HCT116 (cell line): ENCODE measurements at places on chromosomes 12 and 14.

GRCh38 chr14:97328743-97329142 is 531.6 kb downstream of the VRK1 start:
- DNase-seq: no peak

DNA sequence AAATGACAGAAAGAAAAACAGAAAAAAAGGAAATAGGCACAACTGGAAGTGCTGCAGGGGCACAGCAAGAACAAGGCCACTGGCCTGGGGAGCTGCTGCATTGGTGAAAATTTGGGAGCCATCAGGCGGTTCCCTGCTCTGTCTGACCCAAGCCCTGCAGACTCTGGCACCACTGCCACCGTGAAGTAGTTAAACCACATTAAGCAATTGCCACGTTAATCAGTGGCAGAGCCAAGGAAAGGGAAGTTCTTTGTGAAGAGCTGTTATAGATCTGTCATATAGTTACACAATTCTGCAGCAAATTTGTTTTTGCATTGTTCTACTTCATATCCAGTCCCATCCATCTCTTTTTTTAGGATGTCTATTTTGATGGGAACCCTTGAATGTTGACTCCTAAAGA is 915.3 kb downstream of the FSCB start:
- no peak for DNase-seq

DNA sequence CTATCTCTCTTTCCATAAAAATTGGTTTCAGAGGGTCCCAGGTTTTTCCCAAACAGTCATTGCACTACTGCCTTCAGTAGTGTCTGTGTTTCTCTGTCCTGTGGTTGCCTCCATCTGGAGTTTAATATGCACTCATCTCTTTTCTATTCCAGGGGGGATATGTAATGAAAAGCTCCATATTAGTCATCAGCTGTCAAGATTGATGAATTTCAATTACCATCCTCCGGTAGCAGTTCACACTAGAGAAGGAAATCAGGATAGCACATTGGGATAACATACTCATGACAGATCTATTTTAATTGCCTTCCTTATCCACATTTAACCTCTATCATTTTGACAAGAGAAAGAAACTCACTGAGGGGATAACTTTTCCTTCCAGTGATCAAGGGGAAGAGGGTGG is 589.0 kb upstream of the SEL1L start:
- no peak for DNase-seq

DNA sequence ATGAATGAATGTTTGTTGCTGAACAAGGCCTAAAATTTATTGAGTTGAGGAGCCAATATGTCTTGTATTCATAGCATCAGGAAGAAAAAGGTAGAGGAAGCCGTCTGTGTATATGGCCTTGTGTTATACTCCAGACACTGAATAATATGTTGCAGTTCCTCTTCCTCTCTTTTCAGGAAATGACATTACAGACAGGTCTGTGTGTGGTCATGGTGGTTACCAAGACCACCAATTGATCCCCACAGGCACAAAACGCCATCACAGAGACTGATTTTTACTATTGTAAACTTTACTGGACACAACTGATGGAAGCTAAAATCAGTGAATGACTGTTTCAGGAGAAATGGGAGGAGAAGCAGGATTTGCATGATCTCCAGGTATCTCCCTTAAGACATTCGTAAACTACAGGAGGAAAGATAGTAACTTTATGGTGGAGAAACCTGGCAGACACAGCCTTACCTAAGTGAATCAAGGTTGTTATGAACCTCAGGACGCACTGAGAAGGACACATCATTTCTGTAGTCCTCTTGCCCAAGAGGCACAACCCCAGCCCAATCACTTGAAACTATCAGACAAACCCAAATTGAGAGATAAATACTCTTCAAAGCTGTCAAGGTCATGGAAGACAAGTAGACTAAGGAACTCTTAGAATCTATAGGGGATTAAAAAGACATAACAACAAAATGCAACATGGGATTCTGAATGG is 334.1 kb upstream of the RGS6 start:
- DNase-seq: no peak

DNA sequence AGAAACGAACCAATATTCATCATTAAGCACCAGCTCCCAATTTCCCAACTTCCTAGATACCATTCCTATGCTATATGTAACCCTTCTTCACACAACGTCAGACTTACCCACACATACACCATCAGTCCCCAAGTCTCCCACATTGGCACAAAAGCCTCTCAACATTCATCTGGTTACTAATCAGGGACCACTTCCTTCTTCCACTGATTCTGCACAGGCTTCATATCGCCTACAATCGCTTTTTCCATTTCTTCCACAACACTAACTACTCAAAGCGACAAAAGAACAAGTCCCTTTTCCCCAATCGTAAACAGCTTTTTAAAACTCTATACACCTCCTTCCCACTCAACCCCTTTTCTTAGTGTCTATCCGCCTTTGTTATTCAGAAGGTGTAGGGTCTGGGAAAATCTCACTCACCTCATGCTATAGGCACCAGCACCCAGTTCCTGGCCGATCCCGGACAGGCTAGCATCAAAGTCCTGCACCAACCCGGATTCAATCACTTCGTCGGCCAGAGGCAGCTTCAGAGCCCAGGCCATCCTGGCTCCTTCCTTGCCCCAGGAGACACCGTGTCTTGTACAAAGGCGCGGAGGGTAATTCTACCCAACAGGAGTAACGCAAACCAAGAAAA is 936 bp downstream of the TFCP2 start:
- DNase-seq: no peak

DNA sequence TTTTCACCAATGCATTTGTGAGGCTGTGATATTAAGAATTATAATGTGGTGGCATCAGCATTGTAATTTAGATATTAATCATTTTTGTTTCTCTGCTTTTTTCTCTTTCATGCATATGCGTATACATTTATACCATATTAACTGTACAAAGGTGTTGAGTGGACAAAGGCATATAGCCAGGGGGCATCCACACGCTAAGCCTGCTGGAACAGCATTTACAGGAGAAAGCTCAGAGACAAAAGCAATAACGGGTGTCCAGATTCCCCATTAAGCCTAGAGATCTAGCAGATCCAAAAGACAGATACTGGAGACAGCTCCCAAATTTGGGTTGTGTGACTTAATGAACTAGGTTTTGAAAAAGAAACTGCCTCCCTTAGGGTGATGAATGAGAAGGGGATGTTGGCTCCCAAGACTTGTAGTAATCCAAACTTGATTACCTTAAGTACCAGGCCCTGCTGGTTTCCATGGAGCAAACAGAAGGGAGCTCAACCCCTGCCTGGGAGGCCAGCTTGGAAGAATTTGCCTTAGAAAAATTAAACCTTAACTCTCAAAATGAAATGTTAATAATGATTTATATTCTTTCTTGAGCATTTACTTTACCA is 181.9 kb downstream of the SLC6A15 start:
- DNase-seq: no peak

- DNase-seq: no peak
These were observed 13.0 kb upstream of the CDK2AP1 start for GRCh38 chr12:123284669-123285068.

DNA sequence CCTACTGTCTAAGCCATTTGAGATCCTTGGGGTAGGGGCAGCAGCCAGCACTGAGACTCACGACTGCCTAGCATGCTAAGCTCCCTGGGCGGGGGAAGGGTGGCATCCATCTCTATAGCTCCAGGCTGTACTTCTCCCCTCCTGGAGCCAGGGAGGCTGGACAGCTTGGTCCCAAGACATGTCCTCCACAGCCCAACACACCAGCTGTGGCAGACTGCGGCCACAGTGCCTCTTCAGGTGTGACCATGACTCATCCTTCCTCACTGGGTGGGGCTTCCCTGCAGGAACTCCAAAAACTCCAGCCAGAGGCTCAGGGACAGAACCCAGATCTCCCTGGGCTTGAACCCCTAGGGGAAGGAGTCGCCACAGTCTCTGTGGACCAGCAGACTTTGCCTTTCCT is 193.9 kb downstream of the GPHN start:
- DNase-seq: no peak

DNA sequence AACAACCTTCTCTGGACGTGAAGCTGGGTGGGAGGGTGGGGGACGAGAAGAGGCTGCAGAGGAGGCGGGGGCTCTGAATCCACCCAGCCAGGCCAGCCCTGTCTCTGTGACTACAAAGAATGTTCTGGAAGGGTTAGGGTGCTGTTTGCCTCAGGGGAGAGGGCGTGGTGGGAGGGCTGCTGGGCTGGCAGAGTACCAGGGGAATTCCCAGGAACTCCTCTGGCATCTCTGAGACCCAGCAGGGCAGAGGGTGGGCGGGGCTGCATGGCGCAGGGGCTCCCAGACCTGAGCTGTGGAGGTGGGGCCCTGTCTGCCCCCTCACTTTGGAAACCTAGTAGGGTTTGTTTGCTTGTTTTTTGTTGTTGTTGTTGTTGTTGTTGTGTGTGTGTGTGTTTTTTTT is 45.5 kb upstream of the FZD10 start:
- DNase-seq: no peak

- DNase-seq: no peak
These were observed 11.7 kb downstream of the HDAC7 start for GRCh38 chr12:47808050-47808449.

DNA sequence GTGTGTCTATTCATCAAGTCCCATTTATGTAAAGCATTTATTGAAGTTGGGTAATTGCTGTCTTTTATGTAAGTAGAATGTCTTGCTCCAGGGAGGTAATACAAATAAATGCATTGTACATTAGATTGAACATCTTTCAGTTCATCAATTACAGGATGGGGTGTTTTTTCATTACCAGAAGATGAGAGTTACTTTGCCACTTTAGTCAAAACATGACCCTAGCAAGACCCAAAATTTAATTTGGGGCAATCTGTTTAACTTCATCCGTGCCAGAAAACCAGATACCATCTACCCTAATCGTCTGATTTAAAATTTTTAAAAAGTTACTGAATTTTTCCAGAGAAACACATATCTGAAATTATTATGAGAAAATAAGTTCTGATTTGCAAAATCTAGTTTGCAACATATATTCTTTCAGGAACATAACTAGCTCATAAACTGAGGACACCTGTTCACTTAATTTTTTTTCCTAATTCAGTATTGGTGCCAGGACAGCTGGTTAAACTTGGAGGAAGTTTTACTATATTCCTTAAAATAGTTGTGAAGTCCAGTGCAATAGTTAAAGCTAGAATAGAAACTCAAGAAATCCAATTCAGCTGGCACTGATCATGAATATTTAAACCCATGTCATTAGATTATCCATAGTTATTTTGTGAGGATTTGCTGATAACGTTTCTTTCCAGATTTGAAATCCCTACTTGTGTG is 114.5 kb downstream of the SRGAP1 start:
- DNase-seq: no peak

DNA sequence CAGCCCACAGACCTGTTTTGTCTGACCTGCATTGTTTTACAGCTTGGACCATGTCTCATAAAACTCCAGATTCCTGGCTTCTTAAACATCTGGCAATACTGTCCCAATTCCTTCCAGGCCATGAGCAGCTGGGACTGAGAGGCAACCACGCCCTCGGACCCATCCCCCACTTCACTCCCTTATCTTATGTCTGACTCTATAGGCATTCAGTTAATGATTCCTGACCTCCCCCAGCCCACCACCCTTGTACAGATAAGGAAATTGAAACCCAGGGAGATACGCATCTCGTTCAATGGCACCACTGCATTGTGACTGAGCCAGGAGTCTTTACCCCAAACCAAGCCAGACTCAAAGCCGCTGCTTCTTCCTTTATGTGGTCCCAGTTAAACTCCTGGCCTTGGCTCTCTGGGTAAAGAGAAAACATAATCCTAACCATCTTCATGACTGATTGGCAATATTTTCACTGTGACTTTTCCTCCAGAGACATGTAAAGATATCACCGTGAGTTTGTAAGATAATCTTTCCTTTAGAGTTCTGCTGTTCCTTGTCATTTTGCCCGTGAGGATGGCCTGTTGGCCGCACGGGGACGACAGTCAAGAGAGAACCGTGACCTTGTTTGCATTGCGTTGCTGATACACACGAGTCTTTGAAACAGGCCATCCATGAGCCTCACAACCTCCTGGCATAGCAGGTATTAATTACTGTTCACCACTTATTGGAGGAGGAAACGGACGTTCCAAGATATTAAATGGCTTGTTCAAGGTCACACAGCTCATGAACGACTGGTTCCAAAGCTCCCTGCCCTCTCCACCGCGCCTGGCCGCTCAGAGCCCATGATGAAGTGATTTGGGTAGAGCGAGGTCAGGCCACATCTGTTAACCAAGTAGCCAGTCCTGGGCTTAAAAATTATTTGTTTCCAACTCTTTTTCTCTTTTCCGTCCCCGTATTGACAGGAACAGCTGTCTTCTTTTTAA is 39.4 kb downstream of the MAP1LC3B2 start:
- DNase-seq: no peak

DNA sequence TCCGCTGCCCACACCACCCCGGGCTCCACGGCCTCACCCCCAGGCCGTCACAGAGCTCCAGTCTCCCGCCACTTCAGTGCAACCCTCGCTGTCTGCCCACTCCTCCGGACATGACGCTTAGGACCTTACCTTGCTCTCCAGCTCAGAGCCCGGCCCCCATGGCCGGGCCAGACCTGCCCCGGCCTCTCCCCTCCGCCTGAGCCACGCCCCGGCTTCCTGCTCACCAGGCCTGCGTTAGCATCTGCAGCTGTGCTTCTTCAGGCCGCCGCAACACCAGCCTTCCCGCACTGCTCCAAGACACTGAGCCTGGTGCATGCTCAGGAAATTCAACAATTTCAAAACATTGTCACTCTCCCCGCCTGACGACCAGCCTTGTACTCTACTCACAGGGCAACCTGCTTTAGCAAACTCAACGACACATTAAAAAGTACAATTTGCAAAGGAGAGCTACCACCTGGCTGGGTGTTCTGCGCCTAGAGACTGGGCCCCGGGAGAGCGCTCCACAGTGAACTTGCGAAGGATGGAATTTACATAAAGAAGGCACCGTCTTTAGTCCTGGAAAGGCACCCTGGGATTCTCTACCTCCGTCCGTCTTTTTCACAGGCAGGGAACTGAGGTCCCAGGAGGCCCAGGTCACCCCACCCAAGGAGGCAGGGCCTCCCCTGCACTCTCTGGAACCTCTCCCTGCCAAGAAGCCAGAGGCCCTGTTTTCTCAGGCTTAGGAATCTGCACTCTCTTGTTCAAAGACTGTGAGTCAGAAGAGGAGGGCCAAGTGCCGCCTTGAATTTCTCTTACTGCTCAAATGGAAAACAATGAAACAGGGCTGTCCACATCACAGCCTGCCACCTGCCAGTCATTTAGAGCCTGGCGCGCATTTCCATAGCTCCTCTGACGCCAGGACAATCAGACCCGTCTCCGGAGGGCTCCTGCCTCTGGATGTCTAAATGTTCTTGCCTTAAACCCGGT is 51.3 kb downstream of the STX2 start:
- DNase-seq: no peak

GRCh38 chr14:79639613-79640012 is 571.7 kb downstream of the DIO2 start:
- no peak for DNase-seq
